ENCODE measurements at places on chromosomes 5 and 9. TPM values are rescaled to one million over a fixed set of nuclear protein-coding genes. Genes with fewer than 3 reads are reported as not detected.

The SLC22A4 gene
- total RNA-seq = 4.9 TPM

The TMEM252 gene
- not detected for total RNA-seq

The CKMT2 gene
- total RNA-seq = not detected

The SLC46A2 gene
- total RNA-seq = not detected

All from vein endothelial cell (primary cell).